Activated CD4-positive, alpha-beta T cell treated with anti-CD3 and anti-CD28 coated beads for 36 hours (primary cell): ENCODE measurements at places on chromosomes 7 and 10. TPM values are rescaled to one million over a fixed set of nuclear protein-coding genes. Genes with fewer than 3 reads are reported as not detected.

GRCh38 chr10:30917789-30918188 is 113.9 kb downstream of the ZNF438 start:
- no peaks in the 10 kb centered on the region for H3K4me1 ChIP-seq
- DNase-seq, result no peak
- H3K36me3 ChIP-seq, result peaks cover under 1% of the 10 kb centered on the region

DNA sequence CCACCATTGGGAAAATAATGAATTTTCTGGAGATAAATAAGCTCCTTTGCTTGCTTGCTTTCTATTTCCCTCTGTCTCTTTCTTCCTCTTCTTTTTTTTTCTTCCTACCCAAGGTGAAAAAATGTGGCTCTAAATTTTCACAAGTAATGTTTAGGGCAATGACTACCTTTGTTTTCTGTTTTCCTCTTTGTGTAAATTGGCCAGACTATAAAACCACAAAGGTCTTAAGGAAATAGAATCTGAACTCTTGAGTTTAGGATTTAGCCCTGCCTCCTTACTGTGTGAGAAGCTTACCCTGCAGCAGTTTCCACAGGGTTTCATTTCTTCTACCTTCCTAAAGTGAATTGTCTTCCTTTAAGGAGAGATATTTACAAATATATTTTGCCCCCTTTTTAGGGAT is 330.4 kb downstream of the ARL4A start:
- DNase-seq, result no peak
- no peaks in the 10 kb centered on the region for H3K36me3 ChIP-seq
- H3K4me1 ChIP-seq, result no peaks in the 10 kb centered on the region
- no peak overlapping the region for H3K4me3 ChIP-seq

DNA sequence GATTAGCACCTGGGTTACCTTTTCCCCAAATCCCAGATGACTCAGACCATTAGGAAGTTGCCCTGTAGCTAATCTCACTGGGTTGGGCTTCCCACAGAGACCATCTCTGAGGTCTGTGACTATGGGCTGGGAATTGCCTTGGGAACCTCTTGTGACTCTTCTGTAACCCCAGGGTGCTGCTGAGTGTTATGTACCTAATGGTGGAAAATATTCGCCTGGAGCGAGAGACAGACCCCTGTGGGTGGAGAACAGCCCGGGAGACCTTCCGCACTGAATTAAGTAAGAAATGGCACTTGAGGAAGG is 20.0 kb downstream of the STRIP2 start:
- no peak for DNase-seq
- H3K27me3 ChIP-seq, result no peaks in the 10 kb centered on the region
- H3K4me1 ChIP-seq, result no peaks in the 10 kb centered on the region

- DNase-seq, result no peak
- no peaks in the 10 kb centered on the region for H3K27me3 ChIP-seq
- H3K27ac ChIP-seq, result no peak overlapping the region
- H3K36me3 ChIP-seq, result no peaks in the 10 kb centered on the region
Observed at GRCh38 chr10:88538048-88538447, 45.1 kb downstream of the RNLS start.

- H3K4me3 ChIP-seq, result no peak overlapping the region
- no peaks in the 10 kb centered on the region for H3K36me3 ChIP-seq
- H3K27ac ChIP-seq, result no peak overlapping the region
Observed at GRCh38 chr7:35519971-35520809, 174.7 kb downstream of the HERPUD2 start.

- DNase-seq, result no peak
- H3K4me1 ChIP-seq, result no peaks in the 10 kb centered on the region
- H3K4me3 ChIP-seq, result no peak overlapping the region
Observed at GRCh38 chr10:21246178-21246577, 279.3 kb downstream of the SKIDA1 start.

Gene SAMD9L
- total RNA-seq, result 19.6 TPM

Gene EVX1
- total RNA-seq, result not detected

Gene TRIM4
- total RNA-seq, result 23.9 TPM
